ENCODE measurements at places on chromosomes 16 and 17.

DNA sequence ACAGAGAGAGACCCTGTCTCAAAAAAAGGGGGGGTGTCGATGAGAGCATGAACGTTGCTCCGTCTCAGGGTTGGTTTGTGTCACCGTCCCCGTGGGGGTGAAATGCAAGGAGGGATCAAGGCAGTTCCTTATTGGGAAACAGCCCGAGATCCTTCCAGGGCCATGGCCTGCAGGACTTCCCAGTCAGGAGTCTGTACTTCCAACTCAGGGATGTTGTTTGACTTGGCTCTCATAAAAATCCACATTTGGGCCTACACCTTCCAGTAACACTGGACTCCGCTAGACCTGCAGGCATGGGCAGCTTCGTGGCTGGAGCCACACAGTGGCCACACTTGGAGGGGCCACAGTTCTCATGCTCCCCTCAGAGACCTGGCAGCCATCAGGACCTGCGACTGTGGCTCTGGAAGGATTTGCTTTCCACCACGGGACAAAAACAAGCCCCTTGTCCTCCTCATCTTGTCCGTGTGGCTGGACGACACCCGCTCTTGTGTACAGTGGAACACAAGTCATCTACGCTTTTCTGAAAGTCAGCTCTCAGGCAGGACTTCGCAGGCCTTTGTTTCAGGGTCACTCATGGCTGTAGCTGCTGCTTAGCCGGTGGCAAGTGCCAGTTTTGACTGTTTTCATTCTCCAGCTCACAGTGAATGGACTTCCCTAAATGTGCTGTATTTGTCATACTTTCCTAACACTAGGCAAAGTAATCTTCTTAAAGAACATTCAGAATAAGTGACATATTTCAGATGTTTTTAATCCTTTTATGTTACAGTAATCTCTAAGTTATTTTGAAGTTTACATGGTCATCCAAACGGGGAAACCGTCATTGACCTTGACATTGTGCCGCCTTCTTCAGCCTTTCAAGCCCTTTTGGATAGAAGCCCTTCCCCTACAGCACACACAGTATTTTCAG lies 24.2 kb upstream of the IL17C start:
- DNase-seq, result peak; percentile 21

DNA sequence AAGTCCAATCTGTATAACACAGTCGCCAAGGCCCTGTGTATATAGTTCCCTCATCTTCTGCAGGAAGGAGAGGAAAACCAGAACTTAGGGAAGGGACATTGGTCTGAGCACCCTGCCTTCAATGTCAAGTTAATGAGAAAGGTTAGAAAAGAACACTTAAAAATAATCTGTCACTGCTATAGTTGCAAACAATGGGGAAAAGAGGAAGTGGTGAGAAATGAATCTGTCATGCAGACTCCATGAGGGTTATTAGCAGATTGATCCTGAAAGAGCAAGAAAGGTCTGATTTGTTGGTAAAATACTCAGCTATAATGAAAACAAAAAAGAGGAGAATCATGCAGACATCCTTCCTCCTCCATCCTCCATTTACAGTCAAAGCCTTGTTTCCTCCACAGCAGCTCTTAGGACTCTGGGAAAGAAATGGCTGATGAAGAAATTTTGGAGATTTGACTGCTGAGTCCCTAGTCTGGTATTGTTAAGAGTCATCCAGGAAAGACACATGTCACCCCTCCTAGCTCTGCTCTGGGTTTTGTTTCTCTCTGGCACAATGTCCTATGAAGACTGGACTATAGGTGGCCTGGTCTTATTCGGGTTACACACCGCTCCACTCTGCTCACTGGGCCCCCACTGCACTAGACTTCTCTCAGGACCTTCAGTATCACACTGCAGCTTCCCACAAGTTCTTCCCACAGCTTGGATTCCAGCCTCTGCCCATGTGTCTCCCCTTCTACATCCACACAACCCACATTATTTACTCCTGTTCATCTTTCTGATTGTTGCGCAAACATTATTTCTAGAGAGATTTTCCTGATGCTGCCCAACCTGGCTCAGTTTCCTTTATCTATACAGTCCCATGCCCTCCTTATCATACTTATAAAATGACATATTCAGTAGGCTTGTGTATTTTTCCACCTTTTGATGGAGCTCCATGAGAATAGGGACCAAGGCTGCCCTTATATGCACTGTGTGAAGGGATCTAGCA lies 56.5 kb upstream of the XYLT1 start:
- peak; percentile 40 for DNase-seq

DNA sequence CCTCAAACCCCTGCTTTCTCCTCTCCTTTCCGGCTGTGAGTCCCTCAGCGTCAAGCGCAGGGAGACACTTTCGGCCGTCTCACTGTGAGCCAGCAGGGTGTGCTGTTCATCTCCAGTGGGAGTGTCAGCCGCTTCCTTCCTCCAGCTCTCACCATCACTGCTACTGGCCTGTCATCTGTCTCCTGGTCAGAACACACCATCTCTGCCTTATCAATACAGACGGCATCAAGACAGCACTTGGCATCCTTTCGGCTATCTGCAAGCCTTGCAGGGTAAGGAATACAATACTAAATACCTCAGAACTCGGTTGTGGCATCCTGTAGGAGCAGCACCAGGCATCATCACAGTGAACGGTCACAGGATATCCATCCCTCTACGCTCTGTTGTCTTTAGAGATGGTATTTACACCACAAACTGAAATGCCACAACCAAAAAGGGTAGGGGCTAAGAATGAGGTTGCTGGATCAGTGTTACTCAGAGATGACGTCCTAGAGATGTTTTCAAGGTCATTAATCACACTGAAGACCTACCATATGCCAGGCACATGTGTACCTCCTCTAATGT lies 20.7 kb upstream of the CMTM4 start:
- peak; percentile 39 for DNase-seq

GRCh38 chr17:17343160-17343735 lies 40.1 kb downstream of the NT5M start:
- DNase-seq, result no peak

DNA sequence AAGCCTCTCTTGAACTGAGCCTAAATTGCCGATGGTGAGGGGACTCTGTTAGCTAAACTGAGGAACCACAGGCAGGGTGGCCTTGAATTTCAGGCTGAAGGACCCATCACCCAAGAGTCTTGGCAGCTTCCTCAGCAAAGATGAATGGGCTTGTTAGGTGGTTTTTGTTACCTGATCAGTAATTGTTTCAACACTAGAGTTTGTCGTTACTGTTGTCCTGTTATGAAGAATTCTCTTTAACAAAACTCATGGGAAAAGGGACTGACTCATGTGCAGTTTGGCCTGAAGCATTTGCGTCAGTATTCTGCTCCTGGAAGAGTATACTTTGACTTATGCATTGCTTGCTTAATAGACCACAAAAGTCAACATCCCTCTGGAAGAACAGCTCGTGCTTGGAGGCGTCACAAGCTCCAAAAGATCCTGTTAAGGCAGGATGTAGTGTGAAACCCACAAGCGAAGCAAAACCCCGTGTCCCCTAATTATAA lies 206.0 kb downstream of the IRX3 start:
- no peak for DNase-seq

GRCh38 chr17:18157354-18157985 lies 26.2 kb upstream of the ALKBH5 start:
- DNase-seq, result peak; percentile 59

DNA sequence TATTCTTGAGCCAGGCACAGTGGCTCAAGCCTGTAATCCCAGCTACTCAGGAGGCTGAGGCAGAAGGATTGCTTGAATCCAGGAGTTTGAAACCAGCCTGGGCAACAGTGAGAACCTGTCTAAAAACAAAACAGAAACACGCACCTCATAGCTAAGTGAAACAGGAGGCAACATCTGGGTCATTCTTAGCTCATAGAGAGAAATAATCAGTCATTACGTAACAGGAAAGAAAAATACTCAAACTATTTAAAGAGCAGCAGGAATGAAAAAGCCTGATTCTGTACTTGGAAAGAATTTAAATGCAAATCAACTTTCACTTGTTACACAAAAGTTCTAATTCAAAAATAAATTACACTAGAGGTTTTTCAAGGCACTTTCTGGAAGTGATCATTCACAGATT lies 17.2 kb downstream of the CHCT1 start:
- peak; percentile 79 for DNase-seq

DNA sequence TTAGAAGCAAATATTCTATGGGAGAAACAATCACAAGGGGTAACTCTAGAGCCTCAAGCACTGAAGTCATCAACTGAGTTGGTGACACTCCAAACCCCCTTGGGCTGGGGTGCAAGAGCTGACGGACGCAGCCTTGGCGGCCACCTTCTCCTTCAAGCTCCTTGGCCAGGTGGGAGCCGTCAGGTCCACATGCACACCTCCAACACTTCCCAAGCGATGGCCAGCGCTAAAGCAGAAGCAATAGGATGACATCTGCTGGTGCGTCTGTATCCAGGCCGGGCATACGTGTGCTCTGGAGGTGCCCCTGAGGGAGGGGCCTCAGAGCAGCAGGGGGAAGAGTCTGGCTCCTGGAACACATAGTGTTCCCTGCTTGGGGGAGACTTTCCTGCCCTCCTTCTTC lies 12.2 kb upstream of the FOXJ1 start:
- no peak for DNase-seq

- DNase-seq, result peak; percentile 24
These were observed 914.9 kb downstream of the KCNJ2 start for GRCh38 chr17:71084219-71084618.

- no peak for DNase-seq
These were observed 679.7 kb upstream of the SOX9 start for GRCh38 chr17:71441098-71441497.

DNA sequence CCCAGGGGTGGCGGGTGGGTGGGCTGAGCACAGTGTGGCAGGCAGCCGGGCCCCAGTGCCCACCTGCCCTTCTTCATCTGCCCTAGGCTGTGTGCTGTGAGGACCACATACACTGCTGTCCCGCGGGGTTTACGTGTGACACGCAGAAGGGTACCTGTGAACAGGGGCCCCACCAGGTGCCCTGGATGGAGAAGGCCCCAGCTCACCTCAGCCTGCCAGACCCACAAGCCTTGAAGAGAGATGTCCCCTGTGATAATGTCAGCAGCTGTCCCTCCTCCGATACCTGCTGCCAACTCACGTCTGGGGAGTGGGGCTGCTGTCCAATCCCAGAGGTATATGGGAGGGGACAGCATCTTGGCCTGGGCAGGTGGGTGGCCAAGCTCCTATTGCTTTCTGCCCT lies 6.4 kb downstream of the GRN start:
- DNase-seq, result no peak

DNA sequence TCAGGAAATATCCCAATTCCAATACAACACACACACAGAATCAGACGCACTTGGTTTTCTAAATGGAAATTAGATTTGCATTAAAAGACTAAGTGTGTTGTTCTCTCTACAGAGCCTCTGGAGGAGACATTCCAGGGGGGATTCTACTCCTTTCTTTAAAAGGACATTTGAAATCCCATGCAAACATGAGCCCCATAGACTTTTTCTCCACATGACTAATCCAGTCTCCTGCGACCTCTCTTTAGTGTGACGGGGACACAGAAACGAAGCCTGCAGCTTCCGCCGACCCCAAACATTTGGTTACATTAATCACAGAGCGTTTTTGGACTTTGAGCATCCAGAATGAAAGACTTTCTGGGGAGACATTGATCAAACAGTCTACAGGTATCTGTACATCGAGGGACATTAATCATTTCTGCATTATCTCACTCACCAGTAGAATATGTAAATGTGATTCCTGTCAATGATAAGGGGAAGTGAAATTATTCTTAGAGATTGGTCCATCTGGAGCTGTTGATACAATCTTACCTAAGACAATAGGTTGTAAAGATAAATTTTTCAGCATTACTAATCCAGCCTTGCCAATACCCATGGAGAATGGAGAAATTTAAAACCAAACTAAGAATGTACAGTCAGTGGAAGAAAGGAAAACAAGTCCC lies 103.4 kb upstream of the IRX3 start:
- DNase-seq, result no peak

DNA sequence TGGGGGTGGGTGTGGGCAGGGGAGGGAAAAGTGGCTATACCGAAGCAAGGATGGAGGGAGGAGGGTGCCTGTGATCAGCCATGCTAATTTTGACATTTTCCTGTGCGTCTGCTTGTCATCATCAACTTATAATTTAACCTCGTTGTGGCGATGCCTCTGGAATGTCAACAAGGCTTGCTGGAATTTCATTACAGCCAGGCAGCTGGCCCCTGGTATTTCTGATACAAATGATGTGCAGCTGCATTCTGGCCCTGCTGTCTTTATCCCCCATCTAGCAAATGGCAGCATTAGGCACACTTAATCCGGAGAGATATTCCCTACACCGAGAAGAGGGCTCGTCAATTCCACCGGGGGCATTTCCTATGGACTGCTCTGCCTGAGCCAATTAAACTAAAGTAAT lies 278.3 kb upstream of the CCL2 start:
- DNase-seq, result no peak

DNA sequence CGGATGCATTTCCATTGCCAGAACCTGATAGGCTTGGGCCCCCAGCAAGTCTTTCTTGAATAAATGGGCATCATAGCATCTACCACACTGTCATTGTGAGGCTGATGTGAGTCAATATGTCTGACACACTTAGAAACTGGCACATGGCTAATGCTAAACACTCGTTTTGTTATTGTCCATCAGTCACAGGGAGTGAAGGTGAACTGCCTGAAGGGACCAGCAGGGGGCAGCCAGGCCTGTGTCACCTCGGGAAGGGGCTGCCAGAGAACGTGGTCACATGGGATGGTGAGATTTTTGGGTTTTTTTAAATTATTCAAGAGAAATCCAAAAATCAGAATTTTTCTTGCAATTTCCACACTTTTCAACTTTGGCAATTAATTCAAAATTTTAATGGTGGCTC lies 831 bp upstream of the RCVRN start:
- peak; percentile 22 for DNase-seq

DNA sequence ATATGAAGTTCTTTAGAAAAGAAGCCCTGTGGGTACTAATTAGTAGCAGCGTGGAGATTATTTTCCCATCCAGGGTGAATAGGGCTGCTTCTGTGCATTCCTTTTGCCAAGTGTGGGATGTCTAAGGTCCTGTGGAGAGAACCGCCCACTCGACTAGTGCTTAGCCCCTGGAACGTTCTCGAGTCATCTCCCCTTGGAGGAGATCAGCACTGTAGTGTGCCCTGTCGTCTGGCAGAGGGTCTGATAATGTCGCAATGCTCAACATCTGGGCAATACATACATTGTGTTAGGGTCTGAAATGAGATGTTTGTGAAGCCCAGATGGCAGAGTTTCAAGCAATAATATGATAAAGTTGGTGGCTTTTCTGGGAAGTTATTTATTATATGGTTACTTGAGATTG lies 64.8 kb downstream of the SPECC1 start:
- no peak for DNase-seq

DNA sequence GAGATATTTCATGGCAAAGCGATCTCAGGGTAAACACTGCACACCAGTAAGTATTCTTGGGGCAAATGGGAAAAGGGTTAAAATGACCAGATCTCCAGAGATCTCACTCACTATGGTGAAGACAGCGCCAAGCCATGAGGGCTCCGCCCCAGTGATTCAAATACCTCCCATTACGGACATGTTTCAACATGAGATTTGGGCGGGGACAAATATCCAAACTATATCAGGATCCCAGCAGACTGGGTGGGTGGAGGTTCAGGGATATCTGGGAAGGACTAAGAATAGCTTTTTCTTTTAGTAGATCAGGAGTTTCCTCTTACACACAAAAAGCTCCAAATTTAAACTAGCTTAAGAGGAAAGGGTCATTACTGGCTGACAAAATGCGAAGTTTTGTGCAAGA lies 181.7 kb downstream of the WWOX start:
- no peak for DNase-seq

GRCh38 chr17:74750327-74751069 lies 2.1 kb downstream of the NHERF1 start:
- no peak for DNase-seq

- DNase-seq, result peak; percentile 52
These were observed 24.3 kb downstream of the CCL4 start for GRCh38 chr17:36127911-36128310.

Data from inflammatory macrophage treated with lipopolysaccharide for 4 hours (primary cell).